HCT116 (cell line): ENCODE measurements at places on chromosomes 7 and 10. TPM values are rescaled to one million over a fixed set of nuclear protein-coding genes. Genes with fewer than 3 reads are reported as not detected.
A peak's percentile ranks its signal among the peaks of the same experiment; 100 is the strongest.

GRCh38 chr7:11343818-11344413 is 370.2 kb downstream of the PHF14 start:
- peak; percentile 22 for DNase-seq

DNA sequence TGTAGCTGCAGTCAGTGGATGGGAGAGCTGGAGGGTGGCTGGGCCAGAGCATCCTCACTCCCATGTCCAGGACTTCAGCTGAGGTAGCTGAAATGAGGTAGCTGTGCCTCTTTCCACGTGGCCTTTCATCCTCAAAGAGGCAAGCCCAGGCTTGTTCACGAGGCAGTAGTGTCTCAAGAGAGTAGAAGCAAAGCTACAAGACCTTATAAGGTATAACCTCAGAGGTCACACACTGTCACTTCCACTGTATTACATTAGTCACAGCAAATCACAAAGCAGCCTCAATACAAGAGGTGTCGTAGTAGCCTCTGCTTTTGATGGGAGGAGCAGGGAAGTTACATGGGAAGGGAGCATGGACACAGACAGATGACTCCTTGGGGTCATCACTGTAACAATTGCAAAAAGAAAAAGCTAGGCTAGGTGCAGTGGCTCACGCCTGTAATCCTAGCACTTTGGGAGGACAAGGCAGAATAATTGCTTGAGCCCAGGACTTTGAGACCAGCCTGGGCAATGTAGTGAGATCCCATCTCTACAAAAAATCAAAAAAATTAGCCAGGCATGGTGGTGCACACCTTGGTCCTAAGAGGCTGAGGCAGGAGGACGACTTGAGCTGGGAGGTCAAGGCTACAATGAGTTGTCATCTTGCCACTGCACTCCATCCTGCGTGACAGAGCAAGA is 97.5 kb downstream of the SKIDA1 start:
- peak; percentile 23 for DNase-seq

DNA sequence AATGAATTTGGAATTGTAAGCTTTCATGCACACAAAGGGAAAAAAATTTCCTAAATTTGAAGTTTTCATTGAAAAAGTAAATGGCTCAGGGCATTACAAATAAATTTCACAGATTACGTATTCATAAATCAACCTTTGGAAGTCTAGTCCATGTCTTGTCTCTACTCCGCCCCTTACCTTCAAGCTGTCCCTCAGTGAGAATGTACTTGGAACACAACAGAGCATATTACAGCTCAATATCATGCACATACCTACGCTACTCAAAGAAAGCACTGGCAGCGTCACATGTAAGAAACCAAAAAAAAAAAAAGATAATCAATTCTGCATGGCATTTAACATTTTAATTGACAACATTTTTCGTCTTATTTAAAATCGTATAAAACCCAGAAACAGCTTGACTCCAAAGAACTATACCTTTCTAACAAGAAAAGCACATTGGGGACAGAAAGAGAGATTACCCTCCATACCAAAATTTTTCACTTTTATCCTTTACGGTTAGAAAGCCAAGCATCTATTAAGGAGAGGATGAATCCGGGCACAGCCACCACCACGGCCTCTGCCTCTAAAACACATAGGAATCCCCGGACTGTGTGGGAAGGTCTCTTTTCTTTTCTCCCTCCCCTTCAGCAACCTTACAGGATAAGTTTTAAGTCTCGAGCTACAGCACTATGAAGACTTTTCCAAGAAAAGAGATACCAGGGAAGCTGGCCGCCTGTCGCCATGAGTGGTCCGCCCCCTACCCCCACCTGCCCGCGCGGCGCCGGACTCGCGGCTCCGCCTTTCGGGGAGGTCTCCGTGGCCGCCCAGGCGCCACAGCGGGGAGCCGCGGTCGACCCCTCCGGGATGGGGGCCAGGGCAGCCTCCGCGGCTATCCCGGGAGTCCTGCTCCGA is 1.1 kb downstream of the JMJD1C start:
- DNase-seq, result no peak

GRCh38 chr10:121392657-121393056 is 205.6 kb downstream of the FGFR2 start:
- DNase-seq, result no peak

DNA sequence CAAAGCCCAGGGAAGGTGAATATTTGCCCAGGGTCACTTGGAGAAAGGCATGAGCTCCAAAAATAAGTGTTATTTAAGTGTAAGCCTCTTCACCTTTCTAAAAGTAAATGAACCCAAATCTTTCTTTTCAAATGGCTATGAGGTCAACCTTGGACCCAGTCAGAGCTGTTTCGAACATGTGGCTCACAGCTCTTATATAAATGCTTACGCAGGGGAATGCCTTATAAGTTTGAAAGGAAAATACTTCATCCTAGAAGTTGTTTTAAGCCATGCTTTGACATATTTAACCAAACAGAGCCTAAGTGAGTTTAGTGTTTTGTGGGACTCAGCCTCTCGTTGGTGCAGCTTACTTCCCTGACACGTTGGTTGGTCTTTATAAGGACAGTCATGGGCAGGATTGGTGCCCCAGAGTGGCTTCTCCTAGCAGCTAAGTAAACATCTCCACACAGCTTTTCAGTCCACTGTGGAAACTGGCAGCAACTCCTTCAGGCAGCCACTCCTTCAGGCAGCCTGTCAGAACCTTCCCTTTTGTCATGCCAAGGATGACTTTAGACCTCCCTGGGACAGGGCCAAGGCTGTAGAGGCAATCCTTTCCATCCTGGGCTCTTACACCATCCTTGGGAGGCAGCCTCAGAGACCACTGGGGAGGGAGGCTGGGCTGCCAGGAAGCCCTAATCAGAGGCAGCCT is 43.6 kb downstream of the MINDY4 start:
- DNase-seq, result no peak

DNA sequence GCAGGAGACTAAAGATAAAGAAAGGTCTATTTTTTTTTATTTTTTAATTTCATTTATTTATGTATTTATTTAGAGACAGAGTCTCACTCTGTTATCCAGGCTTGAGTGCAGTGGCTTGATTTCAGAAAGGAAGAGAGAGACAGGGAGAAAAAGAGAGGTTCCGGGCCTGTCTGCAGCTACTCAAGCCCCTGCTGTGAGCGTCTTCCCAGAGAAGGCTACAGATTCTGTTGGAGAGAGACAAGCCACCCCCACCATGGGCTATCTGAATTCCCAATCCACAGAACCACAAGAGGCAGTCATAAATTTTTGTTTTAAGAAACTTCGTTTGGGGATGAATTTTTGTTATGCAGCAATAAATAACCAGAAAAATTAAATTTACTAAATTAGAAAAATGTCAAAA is 68.1 kb downstream of the CALN1 start:
- no peak for DNase-seq

DNA sequence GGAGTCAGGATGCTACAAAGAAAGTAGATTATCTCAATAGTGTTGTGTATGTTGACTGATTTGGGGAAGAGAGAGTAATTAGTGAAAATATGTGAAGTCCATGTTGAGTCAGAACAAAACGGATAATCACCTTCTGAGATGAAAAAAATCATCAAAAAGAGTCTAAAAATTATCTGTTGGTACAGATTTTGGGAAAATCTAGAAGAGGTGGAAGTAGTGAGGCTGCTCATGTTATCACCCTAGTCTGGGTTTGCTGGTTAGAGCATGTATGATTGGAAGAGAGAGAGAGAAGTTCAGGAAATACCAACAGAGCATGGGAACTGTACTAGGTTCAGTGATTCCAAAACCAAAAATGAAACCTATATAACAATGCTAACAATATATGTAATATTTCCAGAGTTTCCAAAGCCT is 12.3 kb downstream of the RPA3 start:
- DNase-seq, result no peak

DNA sequence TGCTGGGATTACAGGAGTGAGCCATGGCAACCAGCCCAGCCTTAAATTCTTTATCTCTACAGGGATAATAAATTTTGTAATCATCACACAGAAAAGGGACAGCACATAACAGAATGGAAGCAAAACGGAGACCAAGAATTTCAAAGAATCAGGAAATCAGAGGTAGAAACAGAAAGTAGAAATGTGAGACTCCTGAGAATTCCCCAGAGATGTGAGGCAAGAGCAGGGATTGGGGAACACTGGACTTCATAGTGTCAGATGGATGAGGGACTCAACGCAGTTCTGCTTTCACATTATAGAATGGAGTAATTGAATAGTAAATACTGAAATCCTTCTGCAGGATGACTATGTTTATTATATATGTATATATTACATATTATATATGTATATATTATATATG is 52.5 kb upstream of the MPP7 start:
- no peak for DNase-seq

Gene SORCS3
- not detected for total RNA-seq
